ENCODE measurements at places on chromosomes 13 and 19.

- no peak for DNase-seq
Measured at GRCh38 chr13:94192431-94192975, 287.0 kb downstream of the DCT start.

DNA sequence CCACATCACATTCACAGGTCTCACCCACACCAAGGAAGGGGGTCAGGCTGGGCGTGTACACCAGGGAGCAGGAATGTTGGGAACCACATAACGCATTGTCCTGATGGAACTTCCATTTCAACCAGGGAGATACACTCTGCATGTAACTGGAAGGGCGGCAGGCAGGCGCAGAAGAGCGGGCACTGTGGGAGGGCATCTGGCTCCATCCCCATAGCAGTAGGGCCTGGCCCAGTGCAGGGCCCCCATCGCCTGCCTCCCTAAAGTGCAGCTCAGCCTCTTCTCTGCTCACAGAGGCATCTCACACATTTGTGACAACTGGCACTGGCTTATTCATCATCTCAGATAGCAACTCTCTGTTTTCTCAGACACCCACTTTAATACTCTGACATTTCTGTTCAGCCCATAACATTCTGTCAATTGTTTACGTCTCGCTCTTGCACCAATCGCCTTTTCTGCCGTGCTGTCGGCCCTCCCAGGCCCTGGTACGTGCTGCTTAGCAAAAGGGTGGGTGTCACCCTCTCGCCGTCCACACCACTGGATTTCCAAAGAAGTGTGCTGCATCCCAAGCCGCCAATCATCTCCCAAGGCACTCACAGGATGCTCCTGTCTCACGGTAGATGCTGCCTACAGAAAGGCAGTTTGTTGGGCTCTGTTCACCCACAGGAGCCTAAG is 353.3 kb upstream of the ZNF507 start:
- DNase-seq: no peak

DNA sequence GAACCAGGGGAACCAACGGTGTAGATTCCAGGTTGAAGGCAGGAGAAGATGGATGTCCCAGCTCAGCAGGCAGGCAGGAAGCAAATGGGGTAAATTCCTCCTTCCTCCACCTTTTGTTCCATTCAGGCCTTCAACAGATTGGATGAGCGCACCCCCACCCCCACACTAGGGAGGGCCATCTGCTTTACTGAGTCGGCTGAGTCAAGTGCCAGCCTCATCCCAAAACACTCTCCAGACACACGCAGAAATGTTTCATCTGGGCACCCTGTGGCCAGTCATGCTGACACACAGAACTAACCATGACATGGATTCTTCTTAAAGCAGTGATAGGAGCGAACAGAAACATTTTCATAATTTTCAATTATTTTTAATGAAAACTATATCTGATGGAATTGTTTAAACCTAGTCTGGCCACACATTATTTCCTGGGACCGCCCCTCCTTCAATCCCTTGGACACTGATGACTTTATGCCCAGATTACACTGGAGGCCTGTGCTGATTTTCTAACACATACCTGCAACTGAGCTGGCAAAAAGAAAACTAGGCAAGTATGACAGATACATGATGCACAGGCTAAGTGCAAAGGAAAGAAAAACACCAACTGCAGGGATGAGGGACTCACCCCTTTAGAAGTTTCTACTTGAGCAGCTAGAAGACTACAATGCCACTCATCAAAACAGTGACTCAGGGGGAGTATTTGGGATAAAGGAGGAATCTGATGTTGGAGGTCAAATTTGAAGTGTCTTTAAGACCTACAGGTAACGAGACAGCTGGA is 154.2 kb downstream of the TNFRSF19 start:
- DNase-seq: no peak

GRCh38 chr13:36421447-36421846 is 10.8 kb upstream of the CCNA1 start:
- DNase-seq: no peak

- DNase-seq: no peak
Measured at GRCh38 chr19:13015361-13016223, 20.3 kb downstream of the NFIX start.

DNA sequence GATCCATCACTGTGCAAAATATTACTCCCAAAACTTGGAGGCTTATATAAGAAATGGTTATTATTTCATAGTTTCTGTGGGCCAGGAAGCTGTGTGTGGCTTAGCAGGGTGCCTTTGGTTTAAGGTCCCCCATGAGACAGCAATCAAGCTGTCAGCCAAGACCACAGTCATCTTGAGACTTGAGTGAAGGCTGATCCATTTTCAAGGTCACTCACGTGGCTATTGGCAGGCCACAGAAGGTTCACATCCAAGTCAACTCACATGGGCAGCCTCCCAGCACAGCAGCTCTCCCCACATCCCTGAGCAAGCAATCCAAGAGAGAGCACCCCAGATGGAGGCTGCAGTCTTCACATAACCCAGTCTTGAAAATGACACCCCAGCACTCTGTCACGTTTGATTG is 537.4 kb downstream of the MYO16 start:
- no peak for DNase-seq

DNA sequence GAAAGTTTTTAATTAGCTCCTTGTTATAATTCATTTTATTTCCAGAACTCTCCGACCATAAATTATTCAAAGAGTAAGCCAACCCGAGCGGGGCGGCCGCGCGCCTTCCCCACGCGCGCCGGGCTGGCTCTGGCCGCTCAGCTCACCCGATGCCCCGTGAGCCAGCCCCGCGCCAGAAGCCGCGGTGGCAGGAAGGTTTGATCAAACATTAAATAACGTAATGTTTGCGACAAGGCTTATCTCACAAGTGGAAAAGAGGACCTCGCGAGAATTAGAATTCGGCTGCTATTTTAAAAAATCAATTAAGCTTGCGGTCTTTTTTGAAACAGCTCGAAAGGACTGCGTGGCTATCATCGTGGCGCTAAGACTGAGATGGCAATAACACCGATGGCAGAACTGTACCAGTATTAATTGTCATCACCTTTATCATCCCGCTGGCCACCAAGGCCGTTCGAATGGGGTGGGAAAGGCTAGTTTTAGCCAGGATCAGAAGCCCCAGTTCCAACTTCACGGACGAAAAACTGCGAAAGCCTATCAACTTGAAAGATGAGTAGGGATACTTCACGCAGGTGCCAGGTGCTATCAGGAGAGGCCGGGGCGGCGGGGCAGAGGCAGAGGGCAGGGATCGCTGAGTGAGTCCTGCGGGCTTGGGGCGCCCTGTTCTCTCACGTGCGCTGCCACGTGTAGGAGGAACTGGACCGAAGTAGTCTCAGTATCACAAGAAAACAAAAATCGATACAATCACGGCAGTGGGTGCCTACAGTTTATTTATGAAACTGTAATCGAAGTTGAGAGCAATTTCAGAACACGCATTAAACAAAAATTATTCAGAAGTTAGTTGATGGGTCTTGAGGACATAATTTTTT is 6.4 kb downstream of the POU4F1 start:
- no peak for DNase-seq

DNA sequence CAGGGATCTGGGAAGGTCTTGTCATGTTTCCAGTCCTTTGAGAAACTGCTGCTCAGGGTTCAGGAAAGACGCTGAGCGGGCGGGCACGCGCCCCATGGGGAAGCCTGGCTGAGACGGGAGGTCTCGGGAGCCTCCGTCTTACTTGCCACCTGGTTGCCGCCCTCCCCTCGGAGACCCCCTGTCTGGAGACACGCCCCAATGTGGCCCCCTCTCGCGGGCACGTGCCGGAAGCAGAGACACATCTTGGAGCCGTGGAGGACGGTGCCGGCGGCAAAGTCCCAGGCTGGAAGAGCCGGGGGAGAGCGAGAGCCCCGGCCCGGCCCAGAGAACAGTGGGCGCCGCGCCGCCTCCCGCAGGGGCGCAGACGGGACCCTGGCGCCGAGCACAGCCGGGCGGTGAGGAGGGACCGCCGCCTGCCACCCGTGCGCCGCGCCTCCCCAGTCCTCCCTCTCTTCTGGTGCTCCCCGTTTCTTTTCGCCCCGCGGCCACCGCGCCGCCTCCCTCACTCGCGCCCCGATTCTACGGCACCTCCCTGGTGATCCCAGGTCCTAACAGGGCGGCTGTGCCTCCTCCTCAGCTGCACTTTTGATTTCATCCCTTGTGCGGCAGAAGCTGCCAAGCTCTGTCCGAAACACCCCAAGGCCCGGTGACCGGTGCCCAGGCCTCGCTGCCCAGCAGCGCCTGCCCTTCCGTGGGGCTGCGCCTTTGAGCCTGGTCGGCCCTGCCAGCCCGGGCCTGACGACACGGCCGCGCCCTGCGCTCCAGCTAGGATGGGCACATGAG is 15.5 kb downstream of the GJB2 start:
- DNase-seq: no peak

DNA sequence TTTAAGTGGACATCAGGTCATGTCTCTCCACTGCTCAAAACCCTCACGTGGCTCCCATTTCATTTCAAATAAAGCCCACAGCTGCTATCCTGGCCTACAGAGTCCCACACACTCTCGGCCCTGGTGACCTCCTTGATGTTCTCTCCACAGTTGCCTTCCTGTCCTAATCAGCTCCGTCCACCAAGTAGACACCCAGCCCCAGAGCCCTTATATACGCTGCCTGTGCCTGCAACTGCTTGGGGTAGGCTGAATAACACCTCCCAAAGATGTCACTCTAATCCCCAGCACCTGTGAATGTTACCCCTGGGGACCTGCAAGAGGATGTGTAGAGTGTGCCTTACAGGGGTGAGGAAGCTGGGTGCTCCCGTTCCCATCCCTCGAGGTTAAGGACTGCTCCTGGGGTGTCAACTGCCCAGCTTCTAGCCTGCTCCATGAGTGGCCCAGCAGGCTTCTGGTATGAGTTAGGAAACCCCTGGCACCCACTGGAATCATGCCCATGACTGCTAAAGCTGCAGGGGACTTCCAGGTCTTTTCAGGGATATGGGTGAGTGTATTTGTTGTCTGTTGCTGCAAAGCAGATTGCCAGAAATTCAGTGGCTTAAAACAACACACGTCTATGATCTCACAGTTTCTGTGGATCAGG is 6.0 kb downstream of the FAM187B start:
- DNase-seq: no peak

DNA sequence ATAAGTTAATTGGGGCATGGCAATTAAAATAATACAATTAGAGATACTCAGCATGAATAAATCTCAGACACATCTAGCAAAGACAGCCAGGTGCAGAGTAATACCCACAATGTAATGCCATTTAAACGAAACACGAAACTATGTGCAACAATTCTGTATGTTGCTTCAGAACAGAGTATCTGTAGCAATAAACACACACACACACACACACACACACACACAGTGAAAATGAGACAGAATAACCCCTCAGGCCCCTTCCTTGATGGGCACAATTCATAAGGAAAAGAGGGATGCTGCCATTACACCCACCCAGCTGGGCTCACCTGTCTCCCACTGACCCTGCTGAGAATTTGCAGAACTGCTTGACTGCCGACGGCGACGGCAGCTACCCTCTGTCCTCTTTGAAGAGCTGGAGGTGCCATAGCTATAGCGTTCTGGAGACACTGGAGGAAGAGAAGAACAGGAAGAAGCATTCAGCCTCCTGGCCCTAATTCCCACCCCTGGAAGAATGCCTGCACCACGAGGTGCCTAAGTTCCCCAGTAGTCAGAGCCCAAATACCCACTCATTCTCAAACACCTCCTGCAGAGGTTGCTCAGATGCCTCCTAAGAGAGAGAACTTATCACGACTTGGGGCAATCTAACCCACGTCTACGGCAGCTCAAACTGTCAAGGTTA is 2.5 kb downstream of the DEDD2 start:
- no peak for DNase-seq

GRCh38 chr13:63586467-63586866 is 2170.8 kb upstream of the PCDH20 start:
- DNase-seq: no peak

DNA sequence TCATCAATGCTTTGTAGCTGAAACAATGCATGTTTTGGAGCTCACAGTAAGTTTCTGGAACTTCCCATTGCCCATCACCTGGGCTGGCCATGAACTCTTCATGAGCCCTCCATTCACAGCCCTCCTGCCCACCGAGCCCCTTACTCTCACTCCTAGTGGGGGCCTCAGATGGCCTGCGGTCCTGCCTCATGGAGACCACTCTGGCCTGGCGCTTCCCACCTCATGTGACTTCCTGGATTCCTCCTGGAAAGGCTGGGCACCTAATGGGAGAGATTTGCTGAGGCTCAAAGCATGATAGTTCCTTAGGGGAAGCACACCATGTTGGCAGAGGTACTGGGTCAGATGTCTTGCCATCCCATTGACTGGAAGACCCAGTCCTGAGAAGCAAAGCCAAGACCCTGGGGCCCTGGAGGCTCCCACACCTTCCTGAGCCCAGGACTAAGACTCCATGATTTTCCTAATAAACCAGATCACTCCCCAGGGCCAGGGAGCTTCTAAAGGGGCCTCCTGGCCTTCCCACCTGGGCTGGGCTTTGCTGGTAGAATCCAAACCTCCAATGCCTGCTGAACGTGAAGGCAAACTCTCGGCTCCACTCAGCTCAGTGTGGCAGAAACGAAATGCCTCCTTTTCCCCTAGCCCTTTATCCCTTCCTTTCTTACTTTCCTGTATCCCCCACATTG is 49.4 kb upstream of the ZNF536 start:
- no peak for DNase-seq

GRCh38 chr19:10501971-10502523 is 1.1 kb downstream of the KEAP1 start:
- DNase-seq: peak; percentile 82

GRCh38 chr13:95276037-95276505 is 25.2 kb downstream of the ABCC4 start:
- DNase-seq: no peak

GRCh38 chr19:2536461-2536860 is 60.5 kb downstream of the GADD45B start:
- no peak for DNase-seq

DNA sequence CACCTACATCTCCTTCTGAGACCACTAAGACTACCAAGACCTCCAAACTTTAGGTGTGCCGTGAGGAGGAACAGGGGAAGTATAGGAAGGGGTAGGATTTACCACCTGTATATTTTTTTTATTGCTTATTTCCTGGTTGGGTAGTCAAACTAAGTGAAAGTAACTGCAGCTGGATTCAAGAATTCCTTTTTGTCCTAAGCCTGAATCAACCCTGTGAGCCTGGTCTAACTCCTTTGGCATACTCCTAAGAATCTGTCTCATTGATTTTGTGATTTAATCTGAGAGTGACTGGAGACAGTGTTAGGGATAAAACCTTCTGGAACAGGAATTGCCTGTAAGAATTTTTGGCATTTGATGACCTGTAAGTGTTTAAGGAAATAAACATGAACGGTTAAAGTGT is 523.5 kb upstream of the MIR17HG start:
- no peak for DNase-seq

GRCh38 chr13:31175847-31176532 is 14.3 kb upstream of the HSPH1 start:
- no peak for DNase-seq

DNA sequence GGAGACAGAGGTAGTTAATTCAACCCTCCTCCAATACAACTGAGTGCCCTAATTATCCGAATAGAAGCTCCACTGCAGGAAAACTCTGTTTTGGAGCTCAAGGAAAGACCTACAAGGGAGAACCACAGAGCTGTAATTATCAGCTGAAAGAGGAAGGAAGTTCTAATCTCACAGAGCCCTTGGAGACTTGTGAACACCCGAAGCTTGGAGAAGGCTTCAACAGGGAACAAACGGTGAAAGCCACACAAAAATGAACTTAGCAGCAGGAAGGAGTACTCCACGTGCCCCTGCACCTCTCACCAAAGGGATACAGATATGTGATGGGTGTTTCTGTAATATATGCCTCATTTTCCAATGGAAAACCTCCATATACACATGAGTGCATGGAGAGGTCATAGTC is 61.1 kb downstream of the IRS2 start:
- DNase-seq: no peak

GRCh38 chr19:55152017-55152416 is 3.0 kb upstream of the TNNT1 start:
- DNase-seq: no peak

- DNase-seq: no peak
Measured at GRCh38 chr13:102940143-102940542, 94.3 kb downstream of the ERCC5 start.

Data from globus pallidus (tissue), 1 donor.